ENCODE measurements at places on chromosomes 1 and 21.
A peak's percentile ranks its signal among the peaks of the same experiment; 100 is the strongest.

- no peak for DNase-seq
Measured at GRCh38 chr1:88284066-88284465, 400.0 kb upstream of the PKN2 start.

DNA sequence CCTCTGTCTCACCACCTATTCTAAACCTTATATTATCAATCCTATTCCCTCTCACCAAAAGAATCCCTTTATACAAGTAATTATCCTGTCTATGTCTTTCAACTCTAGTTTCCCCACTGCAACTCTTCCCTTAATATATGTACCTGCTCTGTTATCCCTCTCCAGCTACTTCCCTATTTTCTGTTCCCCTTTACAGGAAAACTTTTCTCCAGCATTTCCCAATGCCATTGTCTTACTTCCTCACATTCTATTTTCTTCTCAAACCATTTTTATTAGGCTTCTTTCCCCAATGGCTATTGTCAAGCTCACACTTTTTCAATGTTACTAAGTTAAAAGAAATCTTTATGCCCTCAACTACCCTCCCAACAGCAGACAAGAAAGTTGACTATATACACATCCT, 11.6 kb downstream of the DPYD start:
- no peak for DNase-seq

GRCh38 chr1:116574581-116575291, 3.9 kb upstream of the CD58 start:
- peak; percentile 69 for DNase-seq

DNA sequence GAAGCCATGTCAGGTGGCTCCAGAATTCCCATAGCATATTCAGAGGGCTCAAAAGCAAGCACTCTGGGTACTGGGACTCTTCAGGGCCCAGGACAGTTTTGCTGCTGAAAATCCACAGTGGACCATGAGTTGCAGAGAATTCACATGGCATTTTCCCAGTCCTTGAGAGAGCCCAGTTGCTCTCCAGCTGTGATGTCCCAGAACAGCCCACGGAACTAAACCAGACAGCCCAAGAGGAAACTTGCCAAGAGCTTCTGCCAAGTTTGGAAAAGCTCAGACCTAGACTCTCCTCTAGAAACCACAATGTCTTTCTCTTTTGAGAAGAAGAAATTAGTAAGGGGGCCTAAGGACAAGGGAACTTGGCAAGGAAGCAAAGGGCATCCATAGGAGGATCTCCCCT, 69.4 kb downstream of the RGS2 start:
- no peak for DNase-seq

- DNase-seq, result no peak
Measured at GRCh38 chr1:87979079-87979478, 650.4 kb downstream of the LMO4 start.

DNA sequence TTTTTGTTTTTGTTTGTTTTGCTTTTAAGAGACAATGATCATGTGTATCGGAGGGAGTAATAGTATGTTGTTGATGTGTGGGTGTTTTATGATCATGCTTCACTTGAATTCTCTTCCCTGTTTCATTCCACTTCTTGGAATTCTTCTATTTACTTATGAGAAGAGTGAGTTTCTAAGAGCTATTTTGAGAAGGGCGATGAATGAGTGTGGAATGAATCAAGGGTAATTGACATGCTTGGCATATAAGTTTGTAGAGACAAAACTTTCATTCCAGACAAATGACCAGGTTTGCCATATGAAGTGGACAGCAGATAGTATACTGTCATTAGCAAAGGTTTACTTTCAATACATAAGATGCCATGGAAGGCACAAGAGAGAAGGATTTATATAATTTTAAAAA, 42.3 kb upstream of the PDC start:
- DNase-seq, result no peak

DNA sequence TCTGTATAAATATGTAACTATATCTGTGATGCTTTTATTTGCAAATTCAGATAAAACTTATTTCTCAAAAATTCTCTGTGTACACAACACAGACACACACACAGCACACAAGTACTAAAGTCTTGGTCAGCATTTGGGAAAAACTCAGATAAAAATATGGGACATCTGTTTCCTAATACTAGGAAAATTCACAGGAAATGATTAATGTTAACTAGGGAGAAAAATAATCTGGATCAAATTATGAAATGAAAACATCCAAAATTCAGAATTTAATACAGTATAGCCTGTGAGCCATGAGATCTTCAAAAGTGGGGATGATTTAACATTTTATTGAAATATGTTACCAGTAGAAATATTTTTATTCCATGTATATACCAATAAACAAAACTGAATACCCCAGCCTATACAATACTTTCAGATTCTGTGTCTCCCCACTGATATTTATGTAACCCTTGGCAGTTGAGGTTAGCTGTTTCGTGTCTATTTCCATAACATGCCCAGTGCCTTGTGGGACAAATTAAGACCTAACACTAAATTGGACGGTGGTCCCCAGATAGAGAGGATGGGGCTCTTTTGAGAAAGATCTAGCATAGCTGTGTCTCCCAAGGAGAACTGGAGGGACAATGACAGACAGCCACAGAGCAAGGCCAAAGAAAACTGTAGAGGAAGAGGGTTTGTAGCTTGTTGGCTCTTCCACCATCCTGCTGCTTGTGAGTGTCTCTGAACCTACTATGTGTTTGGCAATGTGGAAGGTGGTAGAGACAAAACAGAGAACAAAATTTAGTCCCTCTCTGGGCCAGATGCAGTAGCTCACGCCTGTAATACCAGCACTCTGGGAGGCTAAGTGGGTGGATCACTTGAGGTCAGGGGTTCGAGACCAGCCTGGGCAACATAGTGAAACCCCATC, 47.2 kb downstream of the GNG12 start:
- DNase-seq, result no peak

Data from tibial artery (tissue), 4 donors.